ENCODE measurements at places on chromosomes 5 and 9.

- DNase-seq, result no peak
Measured at GRCh38 chr9:78307360-78307759, 10.4 kb downstream of the PSAT1 start.

GRCh38 chr5:136081217-136081591, 51.4 kb upstream of the SMAD5 start:
- no peak for DNase-seq

DNA sequence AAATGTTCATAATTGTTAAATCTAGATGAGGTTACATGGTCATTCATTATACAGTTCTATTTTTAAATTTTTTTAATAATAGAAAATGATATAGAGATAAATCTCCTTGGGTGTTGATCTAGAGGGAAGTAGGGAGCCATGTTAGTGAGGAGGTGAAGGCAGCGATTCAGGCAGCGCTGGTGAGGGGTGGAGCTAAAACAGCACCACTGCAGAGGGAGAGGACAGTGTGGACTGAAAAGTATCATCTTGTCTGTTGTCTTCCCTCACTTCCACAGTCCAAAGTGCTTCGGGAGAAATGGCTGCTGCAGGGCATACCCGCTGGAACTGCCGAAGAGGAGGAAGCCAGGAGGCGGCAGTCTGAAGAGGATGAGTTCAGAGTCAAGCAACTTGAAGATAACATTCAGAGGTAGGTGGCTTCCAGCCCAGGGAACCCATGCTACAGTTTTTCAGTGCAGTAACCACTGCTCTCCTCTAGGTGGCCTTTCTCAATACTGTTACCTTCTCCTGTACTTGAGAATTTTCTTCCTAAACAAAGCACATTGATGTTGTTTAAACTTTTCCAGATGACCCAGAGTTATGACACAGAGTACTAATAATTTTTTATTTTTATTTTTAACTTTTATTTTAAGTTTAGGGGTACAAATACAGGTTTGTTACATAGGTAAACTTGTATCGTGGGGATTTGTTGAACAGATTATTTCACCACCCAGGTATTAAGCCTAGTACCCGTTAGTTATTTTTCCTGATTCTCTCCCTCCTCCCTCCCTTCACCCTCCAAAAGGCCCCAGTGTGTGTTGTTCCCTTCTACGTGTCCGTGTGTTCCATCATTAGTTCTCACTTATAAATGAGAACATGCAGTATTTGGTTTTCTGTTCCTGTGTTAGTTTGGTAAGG, 100.5 kb downstream of the PALM2AKAP2 start:
- no peak for DNase-seq

GRCh38 chr5:134084022-134084565, 30.4 kb upstream of the TCF7 start:
- DNase-seq, result no peak

GRCh38 chr9:21744841-21745240, 57.6 kb upstream of the MTAP start:
- DNase-seq, result no peak

DNA sequence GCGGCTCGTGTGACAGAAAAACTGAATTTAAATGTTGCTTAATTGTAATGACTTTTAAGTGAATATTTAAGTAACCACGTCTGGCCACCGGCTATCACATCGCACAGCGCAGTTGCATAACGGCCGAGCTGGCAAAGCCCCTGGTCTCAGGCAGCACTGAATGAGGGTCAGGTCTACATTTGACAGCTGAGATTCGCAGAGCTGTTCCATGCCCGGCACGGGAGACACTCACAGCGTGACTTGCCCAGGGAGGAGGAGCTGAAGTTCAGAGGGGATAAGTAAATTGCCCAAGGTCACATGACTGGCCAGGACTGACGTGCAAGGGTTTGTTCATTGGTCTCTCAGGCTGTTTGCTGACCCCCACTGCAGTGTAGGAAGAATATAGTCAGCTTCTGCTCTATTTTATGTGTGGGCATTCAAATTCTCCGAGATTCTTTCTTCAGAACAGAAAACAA, 17.4 kb upstream of the COL5A1 start:
- no peak for DNase-seq

DNA sequence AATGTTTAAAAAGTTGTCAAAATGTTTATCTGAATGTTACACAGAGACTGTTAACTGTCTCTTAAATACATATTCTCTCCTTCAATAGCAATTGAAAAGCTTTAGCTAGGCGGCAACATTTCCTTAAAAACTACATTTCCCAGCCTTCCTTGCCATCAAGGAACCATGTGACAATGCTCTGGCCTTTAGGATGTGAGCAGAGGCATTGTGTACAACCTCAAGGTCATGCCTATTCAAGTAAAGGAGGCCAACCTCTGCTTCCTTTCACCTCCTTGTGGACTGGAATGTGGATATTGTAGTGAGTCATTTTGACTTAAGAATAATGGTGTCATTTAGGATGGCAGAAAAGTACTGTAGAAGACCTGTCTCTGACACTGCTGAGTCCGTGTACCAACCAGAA, 23.7 kb upstream of the MROH2B start:
- no peak for DNase-seq

DNA sequence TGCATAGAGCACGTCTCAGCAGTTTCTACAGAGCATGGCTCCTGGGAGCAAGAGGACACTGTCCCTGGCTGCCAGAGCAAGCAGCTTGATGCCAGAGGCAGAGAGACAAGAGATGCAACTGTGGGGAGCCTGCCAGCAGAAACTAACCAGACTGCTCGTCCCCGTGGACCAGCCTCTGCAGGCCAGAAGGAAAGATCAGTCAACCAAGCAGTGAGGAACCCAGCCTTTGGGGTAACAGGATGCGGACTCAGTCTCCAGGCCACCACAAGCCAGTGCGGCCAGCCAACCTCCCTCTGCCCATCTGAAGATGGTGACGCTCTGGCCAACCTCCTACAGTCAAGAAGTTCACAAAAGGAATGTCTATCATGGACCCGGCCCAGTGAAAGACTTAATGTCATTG, 3.7 kb downstream of the SURF4 start:
- no peak for DNase-seq

DNA sequence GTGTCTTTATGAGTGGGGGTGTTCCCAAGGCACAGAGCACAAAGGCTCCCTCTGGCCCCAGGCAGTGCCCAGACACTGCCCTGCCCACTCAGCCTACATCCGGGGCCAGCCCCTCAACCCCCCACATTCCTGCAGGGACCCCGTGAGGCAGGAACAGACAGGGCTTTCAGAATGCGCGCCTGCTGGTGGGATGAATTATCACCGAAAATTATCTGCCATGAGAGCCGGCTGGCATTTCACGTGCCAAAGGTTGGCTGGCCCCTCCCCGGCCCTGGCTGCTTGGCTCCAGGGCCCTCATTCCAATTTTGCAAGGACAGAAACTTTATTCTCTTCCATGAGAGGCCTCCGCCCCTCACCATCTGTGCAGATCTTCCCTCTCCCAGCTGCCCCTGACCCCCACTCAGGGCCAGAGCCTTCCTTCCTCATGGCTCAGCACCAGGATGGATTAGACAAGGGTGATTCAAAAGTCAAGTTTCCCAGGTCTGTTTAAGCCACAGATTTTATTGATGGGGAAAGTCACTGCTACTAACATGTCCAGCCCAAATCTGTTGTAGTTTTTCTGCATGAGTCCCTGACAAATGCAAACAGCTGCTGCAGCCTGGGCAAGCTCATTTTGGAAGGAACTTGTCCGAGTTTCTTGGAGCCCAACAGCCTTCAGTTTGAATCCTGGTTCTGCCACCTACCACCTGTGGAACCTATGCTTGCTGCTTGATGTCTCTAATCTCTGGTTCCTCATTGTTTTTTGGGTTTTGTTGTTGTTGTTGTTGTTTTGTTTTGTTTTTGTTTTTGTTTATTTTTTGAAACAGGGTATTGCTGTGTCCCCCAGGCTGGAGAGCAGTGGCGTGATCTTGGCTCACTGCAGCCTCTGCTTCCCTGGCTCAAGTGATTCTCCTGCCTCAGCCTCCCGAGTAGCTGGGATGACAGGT, 32.3 kb upstream of the WDR38 start:
- no peak for DNase-seq

Measured in NCI-H345 (cell line).